AG04449 (cell line): ENCODE measurements at places on chromosomes 12 and 14.

DNA sequence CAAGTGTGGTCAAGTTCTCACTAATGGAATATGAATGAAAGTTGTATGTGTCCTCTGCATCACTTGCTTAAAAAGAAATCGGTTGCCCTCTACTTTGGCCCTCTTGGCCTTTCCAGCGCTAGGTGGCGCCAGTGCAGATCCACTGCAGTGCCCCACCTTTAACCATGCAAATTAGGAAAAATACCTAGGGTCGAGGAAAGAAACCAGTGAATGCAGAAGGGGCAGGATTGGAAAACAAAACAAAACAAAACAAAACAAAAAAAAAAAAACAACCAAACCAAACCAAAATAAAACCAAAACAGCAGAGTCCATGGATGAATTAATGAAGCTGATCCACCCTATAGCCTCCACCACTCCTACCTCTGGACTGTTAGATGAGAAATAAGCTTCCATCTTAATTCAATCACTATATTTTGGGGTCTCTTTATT is 12.9 kb upstream of the NEMF start:
- DNase-seq, result no peak

DNA sequence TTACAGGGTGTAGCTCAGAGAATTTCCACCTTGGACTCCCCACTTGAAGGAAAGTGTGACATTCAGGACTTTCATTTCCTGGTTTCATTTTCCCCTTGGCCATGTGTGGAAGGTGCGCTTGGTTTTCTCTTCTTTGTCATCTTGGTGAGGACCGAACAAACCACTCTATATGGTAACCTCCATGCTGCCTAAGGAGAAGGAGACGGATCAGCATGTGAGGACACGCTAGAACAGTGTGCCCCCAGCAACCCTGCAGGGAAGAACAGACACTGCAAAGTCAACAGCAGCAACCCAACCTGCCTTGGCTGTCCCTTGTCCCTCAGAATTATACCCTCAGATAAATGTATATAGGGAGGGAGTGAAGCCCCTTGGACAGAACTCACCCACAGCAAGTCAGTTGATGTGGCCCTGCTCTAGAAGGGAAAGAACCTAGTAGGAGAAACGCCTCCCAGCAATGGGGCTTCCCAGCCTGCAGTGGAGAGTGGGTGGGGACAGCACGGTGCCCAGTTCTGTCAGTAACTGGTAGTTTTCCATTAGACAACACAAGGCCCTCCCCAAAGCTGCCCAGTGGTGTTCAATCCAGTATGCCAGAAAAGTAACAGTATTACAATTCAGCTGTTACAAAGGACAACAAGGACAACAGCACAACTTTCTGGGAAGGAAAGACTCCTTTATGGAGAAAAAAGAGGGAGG is 18.9 kb upstream of the COCH start:
- DNase-seq, result no peak

DNA sequence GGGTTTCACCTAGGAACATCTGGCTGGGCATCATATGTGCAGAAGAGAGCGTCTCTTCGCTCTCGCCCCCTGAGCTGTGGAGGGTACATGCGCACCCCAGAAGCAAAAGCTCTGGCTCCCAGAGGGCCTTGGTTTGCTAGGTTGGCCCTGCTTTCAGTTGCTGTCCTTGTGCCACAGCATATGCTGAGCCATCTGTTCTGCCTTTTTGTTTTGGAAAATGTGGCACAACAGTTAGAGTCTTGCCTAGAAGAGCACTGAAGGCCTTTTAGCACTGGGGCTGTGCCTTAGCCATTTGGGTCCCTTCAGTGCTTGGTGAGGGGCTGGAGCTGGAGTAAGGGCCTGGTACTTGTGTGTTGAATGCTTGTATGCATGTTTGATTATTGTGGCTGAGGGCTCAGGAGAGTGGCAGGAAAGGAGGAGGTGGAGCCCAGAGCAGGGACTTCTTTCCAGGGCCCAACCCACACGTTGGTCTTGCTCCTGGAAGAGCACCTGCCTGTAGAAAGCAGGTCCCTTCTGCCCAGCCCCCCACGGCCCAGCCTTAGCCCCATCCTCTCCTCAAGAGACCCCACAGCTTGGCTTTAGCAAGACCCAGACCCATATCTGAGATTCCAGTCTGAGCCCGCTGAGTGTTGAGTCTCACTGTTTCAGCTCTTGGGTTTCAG is 113.7 kb downstream of the SLC25A47 start:
- DNase-seq, result no peak

DNA sequence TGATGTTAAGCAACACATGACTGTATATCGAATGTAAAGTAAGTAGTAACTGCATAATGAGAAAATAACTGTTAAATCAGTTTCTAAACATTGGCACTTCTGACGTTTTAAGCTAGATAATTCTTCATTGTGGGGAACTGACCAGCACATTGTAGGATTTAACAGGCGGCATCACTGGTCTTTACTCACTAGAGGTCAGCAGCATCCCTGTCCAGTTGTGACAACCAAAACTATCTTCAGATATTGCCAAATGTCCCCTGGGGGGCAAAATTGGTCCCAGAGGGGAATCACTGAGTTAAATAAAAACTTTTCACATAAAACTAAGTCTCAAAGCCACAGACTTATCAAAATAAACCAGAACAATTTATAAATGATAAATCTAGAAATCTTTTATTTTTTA is 65.3 kb downstream of the BLTP3B start:
- DNase-seq, result no peak

- no peak for DNase-seq
Observed at GRCh38 chr12:103880299-103881142, 39.5 kb upstream of the NT5DC3 start.

DNA sequence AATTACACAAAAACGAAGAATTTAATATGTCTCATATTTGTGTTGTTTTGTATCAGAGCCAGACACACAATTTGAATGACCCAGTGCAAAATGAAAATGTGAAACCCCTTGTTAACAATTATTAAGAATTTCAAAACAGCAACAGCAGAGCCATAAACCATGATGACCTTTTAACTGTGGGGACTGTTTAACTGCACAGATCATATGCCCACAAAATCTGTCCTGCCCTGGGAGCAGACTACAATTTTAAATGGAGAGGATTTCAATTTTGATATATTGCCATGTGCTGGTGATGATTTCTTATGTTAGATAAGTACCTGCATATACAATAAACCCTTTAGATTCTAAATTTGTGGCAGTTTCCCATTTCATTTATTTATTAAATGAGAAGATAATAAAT is 455.5 kb upstream of the MGAT4C start:
- no peak for DNase-seq
